ENCODE measurements at places on chromosomes 1 and 21.

DNA sequence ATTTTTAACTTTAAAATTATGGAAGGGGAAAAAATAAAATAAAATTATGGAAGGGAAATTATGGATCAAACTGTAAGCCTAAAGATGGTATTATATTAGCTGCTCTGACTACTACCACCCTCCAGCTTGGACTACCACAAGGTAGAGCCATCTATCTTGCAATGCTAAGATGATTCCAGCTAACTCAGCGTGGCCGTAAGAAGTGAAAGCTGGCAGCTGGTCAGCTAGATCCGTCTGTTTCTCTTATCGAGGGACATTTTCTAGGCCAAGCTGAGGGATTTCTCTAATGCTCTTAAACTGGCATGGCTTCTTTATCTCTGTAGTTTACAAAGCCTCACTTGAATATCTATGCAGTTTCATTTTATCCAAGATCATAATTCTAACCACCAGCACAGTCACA lies 31.5 kb downstream of the LYST start:
- no peaks in the 10 kb centered on the region for H3K4me1 ChIP-seq
- no peak overlapping the region for H3K4me3 ChIP-seq
- H3K27me3 ChIP-seq, result no peaks in the 10 kb centered on the region
- no peak overlapping the region for H3K27ac ChIP-seq
- no peak for DNase-seq

- H3K27me3 ChIP-seq, result no peaks in the 10 kb centered on the region
- H3K4me3 ChIP-seq, result no peak overlapping the region
- no peaks in the 10 kb centered on the region for H3K4me1 ChIP-seq
- H3K27ac ChIP-seq, result no peak overlapping the region
Measured at GRCh38 chr1:179808503-179808902, 65.4 kb downstream of the FAM163A start.

DNA sequence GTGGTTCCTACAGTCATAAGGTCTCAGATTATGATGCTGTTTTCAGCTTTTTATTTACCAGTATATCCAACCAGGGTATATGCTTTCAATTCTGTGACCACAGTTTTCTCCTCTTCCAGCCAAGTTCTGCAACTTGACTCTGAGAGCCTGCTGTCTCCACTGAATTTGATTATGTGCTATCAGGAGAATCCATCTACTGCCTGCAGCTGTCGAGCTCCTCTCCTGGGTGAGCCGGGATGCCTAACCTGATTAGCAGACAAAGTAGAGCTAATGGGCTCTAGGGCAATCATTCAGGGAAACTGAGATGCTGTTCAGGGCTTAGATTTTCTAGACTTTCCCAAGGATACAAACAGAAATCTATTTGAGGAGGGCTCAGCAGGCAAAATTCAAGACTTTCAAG lies 271.5 kb upstream of the BEND5 start:
- no peaks in the 10 kb centered on the region for H3K36me3 ChIP-seq
- H3K4me1 ChIP-seq, result no peaks in the 10 kb centered on the region
- no peak overlapping the region for H3K27ac ChIP-seq
- H3K27me3 ChIP-seq, result no peaks in the 10 kb centered on the region
- DNase-seq, result no peak

DNA sequence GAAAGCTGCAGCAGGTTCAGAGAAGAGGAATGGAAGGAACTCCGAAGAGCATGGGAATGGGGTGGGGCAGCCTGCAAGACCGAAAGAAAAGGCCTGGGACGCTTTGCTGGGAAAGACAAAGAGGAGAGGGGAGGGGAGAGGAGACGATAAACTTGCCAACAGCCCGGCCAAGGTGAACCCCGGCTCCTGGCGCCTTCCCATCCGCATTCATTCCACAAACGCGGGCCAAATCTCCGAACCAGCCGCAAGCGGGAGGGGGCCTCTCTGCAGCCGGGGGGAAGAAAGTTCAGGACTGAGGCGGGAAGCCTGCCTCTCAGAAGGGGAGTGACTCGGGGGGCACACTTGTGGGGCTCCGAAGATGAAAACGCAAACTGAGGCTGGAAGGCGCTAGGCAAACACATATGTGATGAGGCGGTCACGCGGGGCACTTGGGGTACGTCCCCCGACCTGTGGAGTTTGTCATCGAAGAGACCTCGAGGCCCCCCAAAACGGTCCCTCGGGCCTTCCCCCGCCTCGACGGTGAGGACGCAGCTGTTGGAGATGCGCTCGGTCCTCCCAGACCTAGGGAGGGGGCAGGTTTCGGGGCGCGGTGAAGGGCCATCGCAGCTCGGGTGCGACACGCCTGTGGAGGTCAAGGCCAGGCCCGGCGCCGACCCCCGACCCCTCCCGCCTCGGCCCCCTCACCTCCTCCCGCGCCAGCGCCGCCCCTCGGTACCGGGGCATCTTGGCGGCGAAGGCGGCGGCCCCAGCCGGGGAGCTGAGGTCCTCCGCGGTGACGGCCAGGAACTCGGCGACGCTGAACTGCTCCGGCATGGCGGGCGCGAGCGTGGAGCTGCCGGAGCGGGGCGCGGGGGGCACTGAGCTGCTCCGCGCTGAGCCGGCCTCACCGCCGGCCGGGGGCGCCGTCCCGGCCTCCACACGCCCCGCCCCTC lies at the start of gene ASAP3:
Gene ASAP3, minus strand, starts transcription at position 859 of the 932 bp plus-strand sequence. Its CDS starts 46 bp downstream, at position 813.
- peaks cover 27% of the 10 kb centered on the region for H3K4me1 ChIP-seq
- H3K4me3 ChIP-seq, result peak within 1 kb of the TSS; percentile 89
- H3K27ac ChIP-seq, result peak within 1 kb of the TSS; percentile 95
- peaks cover 24% of the 10 kb centered on the region for H3K36me3 ChIP-seq

DNA sequence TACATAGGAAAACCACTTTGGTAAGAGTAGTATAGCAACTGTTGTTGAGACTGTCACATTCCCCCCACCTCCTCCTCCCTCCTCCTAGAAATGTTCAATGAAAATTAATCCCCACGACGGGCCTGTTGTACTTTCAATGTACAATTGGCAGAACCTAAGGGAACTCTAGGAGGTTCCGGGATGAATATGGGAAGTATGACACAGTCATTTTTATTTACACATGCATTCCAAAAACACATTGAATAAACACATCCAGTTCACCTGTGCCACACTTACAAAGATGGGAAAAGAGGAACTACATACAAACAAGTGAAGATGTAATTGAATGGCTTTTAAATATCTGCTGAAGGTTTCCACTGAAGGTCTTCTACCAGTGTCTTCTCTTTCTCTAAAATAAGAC lies 144.4 kb upstream of the NBPF11 start:
- H3K4me1 ChIP-seq, result no peaks in the 10 kb centered on the region
- no peak for DNase-seq
- H3K36me3 ChIP-seq, result no peaks in the 10 kb centered on the region

- no peaks in the 10 kb centered on the region for H3K4me1 ChIP-seq
- no peak overlapping the region for H3K27ac ChIP-seq
- H3K36me3 ChIP-seq, result no peaks in the 10 kb centered on the region
- no peaks in the 10 kb centered on the region for H3K27me3 ChIP-seq
- no peak for DNase-seq
Measured at GRCh38 chr1:224761245-224761644, 145.1 kb downstream of the CNIH3 start.

DNA sequence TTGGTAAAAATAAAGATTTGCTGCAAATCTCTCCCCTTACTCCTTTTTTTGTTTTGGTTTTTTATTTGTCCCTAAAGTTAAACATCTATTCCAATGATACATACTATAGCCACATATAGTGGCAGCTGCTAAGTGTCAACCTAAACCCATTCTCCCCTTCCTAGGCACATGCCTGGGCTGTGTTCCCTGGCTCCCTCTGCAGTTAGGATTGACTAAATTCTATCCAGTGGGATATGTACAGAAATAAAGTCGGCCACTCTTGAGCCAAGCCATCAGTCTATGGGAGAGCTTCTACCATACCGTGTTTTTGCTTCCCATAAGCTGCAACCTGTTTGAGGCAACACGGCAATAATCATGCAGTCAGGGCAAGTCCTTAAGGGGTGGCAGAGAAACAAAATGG lies 23.6 kb downstream of the MCOLN3 start:
- no peak overlapping the region for H3K4me3 ChIP-seq
- H3K4me1 ChIP-seq, result no peaks in the 10 kb centered on the region
- no peak for DNase-seq
- H3K36me3 ChIP-seq, result no peaks in the 10 kb centered on the region
- no peak overlapping the region for H3K27ac ChIP-seq
- H3K27me3 ChIP-seq, result no peaks in the 10 kb centered on the region

DNA sequence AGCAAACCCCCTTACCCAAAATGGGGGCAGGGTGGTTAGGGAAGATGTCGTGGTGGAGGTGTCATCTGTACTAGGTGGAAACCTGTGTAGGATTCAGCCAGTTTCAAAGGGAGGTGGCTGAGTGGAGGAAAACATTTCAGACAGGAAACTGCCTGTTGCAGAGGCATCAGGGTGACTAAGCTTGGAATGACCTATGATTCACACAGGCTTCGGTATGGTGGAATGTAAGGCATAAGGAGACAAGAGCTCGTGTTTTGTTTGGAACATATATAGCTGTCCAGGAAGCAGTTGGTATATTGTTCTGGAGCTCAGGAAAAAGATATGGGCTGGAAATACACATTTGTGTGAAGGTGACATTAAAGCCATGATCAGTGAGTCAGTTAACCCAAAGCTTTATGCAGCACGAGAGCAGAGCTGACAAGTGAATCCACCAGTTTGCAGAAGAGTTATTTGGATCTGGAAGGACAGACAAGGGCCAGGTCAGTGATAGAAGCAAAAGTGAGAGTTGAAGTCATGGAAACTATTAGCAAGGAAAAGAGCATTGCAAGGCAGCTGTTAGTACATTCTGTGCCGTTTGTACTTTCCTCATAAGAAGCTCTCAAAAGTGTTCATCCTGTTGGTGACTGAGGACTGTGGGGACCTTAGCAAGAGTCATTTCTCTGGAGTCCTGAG lies 12.2 kb downstream of the UTP25 start:
- DNase-seq, result no peak
- H3K4me1 ChIP-seq, result no peaks in the 10 kb centered on the region
- H3K4me3 ChIP-seq, result no peak overlapping the region
- peaks cover 42% of the 10 kb centered on the region for H3K36me3 ChIP-seq
- no peaks in the 10 kb centered on the region for H3K27me3 ChIP-seq

- H3K36me3 ChIP-seq, result no peaks in the 10 kb centered on the region
- no peak overlapping the region for H3K27ac ChIP-seq
- peaks cover 6% of the 10 kb centered on the region for H3K4me1 ChIP-seq
- H3K4me3 ChIP-seq, result no peak overlapping the region
- no peak for DNase-seq
- H3K27me3 ChIP-seq, result no peaks in the 10 kb centered on the region
Measured at GRCh38 chr1:213369465-213369864, 318.4 kb downstream of the RPS6KC1 start.

DNA sequence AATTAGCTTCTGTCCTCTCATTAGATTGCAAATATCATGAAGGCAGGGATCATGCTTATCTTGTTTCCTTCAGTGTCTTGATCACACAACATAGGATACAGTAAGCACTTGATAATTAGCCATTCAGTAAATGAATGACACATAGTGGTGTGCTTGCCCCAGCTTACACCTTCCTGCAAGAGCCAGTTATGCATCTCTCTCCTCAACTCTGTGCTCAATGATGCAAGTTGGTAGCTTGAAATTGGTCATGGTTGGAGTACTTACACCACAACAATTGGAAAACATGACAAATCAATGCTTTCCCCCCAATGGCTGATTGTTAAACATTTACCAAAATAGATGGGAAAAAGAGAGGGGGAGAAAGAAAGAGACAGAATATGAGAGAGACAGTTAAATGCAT lies 129.2 kb downstream of the NUF2 start:
- no peak overlapping the region for H3K4me3 ChIP-seq
- H3K27me3 ChIP-seq, result no peaks in the 10 kb centered on the region
- no peak overlapping the region for H3K27ac ChIP-seq
- H3K4me1 ChIP-seq, result no peaks in the 10 kb centered on the region
- H3K36me3 ChIP-seq, result no peaks in the 10 kb centered on the region

- H3K27me3 ChIP-seq, result no peaks in the 10 kb centered on the region
- no peak for DNase-seq
- no peak overlapping the region for H3K4me3 ChIP-seq
Measured at GRCh38 chr21:25895565-25896205, 160.9 kb downstream of the GABPA start.

GRCh38 chr1:47415728-47416318 lies at the start of gene FOXE3:
Gene FOXE3 (plus strand): TSS chr1:47416285. CDS start chr1:47416316, 31 bp downstream.
- no peak for DNase-seq
- peak within 1 kb of the TSS; percentile 12 for H3K4me3 ChIP-seq
- no peak within 1 kb of the TSS for H3K27ac ChIP-seq
- no peaks in the 10 kb centered on the region for H3K36me3 ChIP-seq
- H3K4me1 ChIP-seq, result peaks cover 8% of the 10 kb centered on the region

GRCh38 chr1:67429011-67429527 lies 1.1 kb downstream of the SERBP1 start:
- peak overlapping the region; percentile 99 for H3K4me3 ChIP-seq
- H3K36me3 ChIP-seq, result peaks cover 10% of the 10 kb centered on the region
- peaks cover 5% of the 10 kb centered on the region for H3K27me3 ChIP-seq
- H3K4me1 ChIP-seq, result peaks cover 2% of the 10 kb centered on the region

DNA sequence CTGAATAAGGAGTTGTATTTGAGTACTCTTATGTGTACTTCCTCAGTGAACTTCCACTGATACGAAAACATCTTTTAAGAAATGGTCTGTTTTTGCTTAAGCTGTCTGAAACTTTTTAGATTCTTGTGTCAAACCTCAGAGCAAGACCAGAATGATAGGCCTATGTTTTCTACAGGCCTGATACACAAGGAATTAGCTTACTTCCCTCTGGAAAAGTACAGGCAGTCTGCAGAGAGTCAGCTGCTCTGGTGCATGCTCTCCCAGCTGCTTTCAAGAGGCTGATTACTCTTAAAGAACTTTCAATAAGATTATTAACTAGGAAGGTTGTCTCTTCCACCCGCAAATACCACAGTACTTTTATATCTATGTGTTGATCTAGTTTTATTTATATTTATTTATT lies 9.5 kb downstream of the SNX27 start:
- no peak overlapping the region for H3K4me3 ChIP-seq
- no peak for DNase-seq
- H3K27ac ChIP-seq, result no peak overlapping the region
- H3K27me3 ChIP-seq, result no peaks in the 10 kb centered on the region
- no peaks in the 10 kb centered on the region for H3K4me1 ChIP-seq

- no peaks in the 10 kb centered on the region for H3K27me3 ChIP-seq
- DNase-seq, result no peak
- H3K4me3 ChIP-seq, result no peak overlapping the region
- H3K4me1 ChIP-seq, result peaks cover 13% of the 10 kb centered on the region
Measured at GRCh38 chr1:227885135-227885647, 62.5 kb downstream of the WNT9A start.

DNA sequence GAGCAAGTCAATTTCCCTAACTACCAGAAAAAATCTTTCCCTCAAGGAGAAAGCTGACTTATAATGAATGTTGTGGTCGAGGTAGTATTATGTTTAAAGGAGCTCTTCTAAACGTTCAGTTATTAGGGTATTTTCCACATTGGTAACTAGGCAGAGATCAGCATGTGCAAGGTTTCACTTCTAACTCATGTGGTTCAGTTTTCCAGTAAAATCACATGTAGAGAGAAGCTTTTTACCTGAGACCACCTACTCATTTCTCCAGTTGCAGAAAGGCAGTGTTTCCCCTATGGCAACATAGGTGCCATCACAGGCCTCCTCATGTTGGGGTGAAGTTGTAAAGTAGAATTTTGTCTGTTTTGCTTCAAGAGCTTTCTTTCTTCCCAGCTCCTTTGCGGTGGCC lies 23.7 kb downstream of the IL23R start:
- H3K4me1 ChIP-seq, result peaks cover 3% of the 10 kb centered on the region
- no peak overlapping the region for H3K27ac ChIP-seq
- H3K36me3 ChIP-seq, result no peaks in the 10 kb centered on the region
- H3K4me3 ChIP-seq, result no peak overlapping the region
